ENCODE measurements at places on chromosomes 6 and 20.

DNA sequence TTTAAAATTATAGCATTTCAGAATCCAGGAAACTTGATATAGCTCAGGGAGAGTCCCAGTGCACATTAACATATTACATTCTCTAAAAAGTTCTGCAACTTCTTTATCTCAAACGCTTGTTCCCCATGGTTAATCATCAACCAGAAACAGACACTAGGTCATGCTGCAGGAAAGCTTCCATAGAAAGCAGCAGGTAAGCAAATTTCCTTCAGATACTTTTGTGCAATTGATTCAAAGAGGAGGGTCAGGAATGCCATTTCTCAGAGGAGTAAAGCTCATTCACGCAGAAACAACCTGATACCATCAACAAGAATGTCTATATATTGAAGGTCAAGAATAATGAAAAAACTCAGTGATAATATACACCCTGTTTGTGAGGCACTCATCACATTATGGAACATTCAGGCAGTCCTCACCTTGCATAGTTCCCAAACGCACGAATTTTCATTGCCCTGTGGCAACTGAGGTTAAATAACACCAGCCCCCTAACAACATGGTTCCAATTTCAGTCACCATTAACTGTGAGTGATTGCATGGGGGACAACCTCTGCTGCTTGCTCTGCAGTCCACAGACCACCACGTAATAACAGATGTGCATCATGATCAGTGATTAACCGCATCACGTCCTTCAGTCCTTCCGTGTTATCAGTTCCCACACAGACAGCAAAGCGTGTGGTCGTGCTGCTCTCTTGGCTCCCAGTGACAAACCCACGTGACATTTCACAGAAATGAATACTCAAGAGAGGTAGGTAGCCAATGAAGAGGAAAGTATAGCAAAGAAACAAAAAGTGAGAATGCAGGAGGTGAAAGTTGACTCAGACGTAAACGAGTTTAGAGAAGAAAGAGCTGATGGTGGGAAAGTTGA, 95.7 kb downstream of the LY86 start:
- DNase-seq = no peak

- no peak for DNase-seq
These were observed 483 bp downstream of the SMIM26 start for GRCh38 chr20:18567739-18568091.

- DNase-seq = no peak
These were observed 310.7 kb downstream of the EYA4 start for GRCh38 chr6:133551847-133552341.

GRCh38 chr6:81751388-81752083, 945 bp downstream of the TENT5A start:
- DNase-seq = peak; percentile 44

GRCh38 chr20:1827974-1828785, 67.0 kb upstream of the SIRPA start:
- DNase-seq = no peak

DNA sequence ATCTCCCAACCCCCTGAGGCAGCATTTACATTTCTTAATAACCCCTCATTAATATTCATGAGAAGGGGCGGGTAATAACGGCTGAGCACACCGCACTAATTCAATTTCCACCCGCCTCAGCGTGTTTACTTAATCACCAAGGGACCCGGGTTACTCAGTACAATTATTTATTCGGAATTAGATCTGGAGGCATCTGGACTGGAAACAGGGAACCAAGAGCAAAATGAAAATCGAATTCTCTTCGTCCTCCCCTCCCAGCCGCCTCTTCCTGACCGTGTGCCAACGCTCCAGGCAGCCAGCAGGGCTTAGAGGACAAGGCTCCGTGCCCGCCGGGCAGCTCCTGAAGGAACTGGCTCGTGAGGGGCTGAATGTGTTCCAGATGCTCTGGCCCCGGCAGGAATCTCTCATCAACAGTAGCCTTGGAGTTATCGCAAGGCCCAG, 23.5 kb upstream of the CTNNBL1 start:
- no peak for DNase-seq

DNA sequence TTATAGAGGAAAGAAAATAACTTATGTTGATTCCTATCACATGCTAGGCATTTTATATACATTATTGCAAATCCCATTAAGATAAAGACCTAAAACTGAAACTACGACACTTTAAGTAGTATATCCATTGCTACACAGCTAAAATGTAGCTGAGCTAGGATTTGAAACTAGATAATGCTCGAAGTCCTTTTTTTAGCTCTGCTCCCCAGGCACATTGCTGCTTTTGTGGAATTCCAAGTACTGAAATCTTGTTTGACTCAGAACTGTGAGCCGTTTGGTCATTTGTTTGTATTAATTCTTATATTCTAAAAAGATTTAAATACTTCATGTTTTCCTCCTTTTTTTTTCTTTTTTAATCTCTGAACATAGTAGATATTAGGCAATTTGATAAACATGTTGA, 644.8 kb downstream of the HACE1 start:
- no peak for DNase-seq
